ENCODE measurements at places on chromosomes 11 and 22.

DNA sequence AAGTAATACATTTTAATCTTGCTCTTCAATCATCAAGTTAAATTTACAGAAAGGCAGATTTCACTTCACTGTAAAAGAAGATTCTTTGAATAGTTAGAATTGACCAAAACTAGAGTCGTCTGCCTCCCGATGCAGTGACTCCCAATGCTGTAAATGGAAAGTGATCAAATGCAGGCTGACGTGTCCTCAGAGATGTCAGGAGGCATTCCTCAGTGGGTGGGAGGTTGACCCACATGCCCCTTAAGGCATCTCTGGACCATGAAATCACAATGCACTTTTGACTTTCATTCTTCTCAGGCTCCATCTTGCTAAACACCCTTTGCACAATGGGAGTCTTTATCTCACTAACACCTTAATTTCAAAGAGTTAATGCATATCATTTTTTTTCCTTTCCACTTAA lies 19.0 kb upstream of the CECR2 start:
- no peak for DNase-seq

DNA sequence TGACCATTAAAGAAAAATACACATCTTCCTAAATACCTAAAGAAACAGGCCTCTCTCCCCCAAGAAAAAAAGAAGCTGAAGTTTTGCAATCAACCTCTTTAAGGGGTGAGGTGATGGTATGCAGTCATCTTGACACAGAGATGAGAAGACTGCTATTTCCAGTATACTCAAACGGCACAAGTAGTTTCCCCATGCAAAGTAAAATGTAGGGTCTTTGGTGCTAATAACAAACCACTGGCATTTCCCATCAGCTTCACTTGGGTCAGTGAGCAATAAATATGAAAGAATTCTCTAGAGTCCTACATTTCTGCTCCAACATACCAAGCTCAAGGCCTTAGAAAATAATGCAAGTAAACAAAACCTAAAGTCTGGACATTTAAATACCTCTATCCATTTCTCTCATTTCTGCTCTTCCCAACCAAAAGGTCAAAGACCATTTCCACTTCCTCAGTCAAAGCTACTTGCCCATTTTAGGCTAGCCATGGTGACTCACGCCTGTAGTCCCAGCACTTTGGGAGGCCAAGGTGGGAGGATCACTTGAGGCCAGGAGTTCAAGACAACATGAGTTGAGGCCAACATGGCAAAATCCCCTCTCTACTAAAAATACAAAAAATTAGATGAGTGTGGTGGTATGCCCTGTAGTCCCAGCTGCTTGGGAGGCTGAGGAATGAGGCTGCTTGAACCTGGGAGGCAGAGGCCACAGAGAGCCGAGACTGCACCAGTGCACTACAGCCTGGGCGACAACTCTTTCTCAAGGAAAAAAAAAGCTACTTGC lies 39.5 kb upstream of the CHRNA10 start:
- DNase-seq, result no peak

- DNase-seq, result no peak
Observed at GRCh38 chr11:12496181-12497025, 119.0 kb downstream of the PARVA start.

- DNase-seq, result no peak
Observed at GRCh38 chr11:829176-829846, 1.6 kb downstream of the CRACR2B start.

- no peak for DNase-seq
Observed at GRCh38 chr11:102253020-102253715, 64.1 kb upstream of the BIRC3 start.

DNA sequence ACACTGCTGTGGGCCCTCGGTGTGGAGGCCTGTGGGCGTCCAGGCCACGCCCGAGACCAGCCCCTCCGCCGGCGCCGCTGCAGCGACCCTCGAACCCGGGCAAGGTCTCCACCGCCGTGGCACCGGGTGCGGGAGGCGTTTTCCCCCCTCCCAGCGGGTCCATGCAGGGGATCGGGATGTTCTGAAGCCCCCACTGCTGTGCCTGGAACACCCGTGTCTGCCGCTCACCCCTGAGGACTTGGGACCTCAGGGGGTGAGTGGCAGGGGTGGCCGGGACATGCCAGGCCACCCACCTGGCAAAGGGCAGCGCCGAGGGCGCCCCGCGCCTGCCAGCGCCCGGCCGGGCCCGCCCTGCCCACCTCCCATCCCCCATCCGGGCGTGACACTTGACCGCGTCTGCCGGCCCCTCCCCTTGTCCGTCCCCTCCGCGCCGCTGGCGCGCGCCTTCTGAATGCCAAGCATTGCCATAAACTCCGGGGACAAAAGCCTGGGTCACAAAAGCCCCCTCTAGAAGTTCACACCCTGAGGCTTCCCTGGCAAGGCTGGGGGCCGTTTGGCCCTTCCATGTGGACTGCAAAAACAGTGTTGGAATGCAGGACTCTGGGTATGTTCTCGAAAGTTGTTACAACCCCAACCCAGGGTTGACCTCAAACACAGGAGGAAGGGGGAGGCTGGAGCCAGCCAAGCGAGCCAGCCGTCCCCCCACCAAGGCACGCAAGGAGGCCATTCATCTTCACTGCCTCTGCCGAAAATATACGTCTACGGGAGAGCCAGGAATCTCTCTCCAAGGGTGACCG lies 819 bp upstream of the KCNQ1OT1 start:
- DNase-seq, result no peak

All from anterior cingulate cortex (tissue), 58 donors.